Activated CD4-positive, alpha-beta T cell treated with anti-CD3 and anti-CD28 coated beads for 24 hours (primary cell): ENCODE measurements at places on chromosomes 2 and 18.

DNA sequence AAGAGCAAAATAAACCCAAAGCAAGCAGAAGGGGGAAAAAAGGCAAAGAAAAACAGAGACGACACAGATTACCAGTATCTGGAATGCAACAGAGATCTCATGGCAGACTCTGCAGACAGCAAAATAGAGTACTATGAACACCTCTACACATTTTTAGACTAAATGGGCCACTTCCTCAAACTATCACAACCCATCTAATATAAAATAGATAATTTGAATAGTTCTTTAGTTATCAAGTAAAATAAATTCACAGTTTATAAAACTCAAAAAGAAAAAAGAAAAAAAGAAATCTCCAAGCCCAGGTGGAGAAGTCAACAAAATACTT is 16.6 kb downstream of the SESTD1 start:
- DNase-seq, result no peak

DNA sequence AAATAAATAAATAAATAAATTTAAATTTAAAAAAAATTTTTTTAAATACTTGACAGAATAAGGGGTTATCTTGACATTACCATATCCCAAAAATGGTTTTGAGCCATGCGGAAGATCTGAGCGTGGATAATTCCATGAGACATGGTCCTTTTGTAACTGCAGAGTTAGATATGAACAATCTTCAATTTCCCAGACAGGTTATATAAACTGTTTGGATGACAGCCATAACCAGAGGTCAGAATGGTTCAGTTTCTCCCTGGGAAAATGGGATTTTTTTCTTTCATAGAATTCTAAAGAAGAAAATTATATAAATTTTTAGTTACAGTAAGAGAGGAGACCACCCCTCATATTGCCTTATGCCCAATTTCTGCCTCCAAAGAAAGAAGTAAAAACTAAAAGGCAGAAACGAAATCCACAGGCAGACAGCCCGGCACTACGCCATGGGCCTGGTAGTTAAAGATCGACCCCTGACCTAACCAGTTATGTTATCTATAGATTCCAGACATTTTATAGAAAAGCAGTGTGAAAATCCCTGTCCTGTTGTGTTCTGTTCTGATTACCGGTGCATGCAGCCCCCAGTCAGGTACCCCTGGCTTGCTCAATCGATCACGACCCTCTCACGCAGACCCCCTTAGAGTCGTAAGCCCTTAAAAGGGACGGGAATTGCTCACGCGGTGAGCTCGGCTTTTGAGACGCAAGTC is 3.0 kb downstream of the GALM start:
- DNase-seq, result no peak

DNA sequence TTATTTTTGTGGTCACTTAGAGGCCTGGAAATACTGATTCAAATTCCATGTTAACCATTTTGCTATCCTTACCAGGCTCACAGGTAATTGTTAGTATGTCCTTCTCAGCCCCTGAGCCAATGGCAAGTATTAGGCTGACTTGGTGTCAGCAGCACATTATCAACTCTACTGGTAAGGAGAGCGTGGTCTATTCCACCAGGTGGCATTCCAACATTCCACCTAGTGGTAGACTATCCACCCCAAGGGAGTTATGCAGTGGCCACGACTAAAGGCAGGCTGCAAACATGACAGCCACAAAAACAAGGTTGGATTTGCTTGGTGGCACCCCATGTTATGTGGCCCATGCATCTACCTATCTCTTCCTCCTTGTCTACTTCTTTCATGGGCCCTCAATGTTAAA is 31.8 kb upstream of the GCC2 start:
- no peak for DNase-seq

- no peak for DNase-seq
Measured at GRCh38 chr2:9668687-9669345, 38.0 kb upstream of the YWHAQ start.

DNA sequence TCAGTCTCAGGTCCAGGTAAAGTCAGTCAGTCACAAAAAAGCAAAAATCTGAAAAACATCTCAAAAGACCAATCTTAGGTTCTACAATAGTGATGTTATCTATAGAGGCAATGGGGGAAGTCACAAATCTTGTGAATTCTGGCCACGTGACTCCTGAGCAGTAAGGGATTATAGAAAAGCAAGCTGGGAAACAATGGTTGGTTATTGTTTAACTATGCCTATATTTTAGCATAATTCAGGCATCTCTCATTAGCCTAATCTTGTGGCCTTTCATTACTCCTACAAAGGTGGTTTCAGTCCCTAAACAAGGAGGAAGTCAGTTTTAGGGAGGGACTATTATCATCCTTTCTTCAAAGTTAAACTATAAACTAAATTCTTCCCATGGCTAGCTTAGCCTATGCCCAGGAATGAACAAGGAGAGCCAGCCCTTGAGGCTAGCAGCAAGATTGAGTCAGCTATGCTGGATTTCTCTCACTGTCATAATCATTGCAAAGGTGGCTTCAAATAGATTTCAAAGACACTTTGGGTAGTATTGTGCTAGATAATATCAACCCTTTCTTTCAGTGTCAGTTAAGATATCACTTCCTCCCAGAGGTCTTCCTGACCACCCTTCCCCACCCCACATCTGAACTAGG is 56.4 kb upstream of the ITGA6 start:
- DNase-seq, result no peak

DNA sequence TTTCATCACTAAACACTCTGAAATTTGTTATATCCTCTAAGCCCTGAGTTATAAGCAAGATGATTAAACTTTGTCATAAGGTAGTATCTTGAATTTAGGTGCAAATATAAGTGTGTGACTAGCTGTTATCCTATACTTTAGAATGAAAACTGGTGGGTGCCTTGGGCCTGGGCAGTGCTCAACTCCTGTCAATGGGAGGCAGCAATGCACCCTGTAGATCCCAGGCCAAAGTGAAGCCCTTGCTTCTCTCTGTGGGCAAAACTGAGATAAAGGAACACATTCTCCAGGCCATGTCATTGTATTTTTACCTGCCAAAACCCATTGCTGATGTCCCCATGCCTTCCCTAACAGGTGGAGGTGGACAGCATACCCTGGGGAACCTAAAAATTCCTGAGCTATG is 525.2 kb downstream of the TNS1 start:
- DNase-seq, result no peak

- no peak for DNase-seq
Measured at GRCh38 chr18:65942854-65943253, 192.0 kb downstream of the CDH7 start.

- DNase-seq, result no peak
Measured at GRCh38 chr2:71888751-71889445, 258.8 kb downstream of the CYP26B1 start.

GRCh38 chr2:7004636-7005035 is 87.4 kb downstream of the RNF144A start:
- DNase-seq, result no peak

DNA sequence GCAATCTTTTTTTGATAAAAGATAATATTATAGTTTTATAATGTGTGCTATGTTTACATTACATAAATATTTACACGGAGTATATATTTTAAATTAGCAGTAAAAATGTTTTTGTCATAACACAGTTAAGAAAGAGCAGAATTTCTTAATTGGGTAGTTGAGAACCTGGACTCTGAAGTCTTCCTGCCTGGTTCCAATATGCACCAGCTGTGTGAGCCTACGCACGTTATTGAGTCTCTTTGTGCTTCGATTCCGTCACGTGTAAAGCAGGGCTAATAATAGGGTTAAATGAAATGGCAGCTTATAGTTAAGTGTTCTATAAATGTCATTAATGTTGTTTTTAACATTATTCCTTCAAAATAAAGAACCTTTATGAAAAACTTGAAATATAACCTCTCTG is 1.2 kb upstream of the CCDC88A start:
- no peak for DNase-seq

DNA sequence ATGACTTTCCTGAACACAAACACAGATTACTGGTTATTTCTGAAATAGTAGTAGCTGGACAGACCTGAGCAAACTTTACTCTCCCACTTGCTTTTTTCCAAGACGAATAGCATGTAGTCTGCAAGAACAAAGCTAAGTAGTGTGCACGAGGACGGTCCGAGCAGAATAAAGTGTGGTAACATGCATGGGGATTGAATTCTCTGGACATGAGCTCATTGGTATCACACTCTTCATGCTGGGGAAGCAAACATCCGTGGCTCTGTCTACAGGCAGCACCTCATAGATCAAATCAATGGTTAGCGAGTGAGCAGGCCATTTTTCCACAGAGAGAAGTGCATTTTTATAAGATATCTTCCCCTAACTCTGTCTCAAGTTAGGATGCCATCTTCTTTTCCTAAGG is 164.8 kb upstream of the STK17B start:
- no peak for DNase-seq

DNA sequence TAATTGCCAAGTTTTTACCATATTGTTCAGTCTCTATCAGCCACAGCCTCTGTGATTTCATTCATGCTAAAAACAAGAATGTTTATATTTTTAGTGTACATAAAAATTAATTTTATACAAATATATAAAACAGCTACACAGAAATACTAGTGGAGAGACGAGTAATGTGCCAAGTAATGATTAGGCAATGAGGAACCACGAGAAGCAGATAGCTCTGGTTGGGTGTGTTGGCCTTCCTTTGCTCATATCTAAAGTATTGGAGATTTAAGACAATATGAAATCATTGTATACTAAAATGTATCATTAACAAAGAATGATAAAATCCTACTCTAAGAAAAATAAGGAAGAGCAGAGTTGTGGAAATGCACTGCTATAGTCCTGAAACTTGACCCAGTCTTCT is 326.7 kb downstream of the AGAP1 start:
- DNase-seq, result no peak

- no peak for DNase-seq
Measured at GRCh38 chr2:157075924-157076323, 181.6 kb upstream of the GALNT5 start.

DNA sequence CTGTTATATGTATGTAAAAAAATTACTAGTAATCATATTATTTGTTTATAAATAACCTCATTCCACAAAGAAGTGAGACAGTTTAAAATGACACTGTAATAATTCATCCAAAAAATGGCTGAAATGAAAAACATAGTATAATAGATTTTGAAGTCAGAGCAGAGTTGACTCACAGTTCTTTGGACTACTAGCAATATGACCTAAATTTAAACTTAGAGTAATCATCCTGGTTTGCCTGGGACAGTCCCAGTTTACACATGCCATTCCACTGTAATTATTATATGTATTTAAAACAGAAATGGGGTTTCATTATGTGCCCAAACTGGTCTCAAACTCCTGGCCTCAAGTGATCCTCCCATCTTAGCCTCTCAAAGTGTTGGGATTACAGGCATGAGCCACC is 48.3 kb downstream of the CCDC88A start:
- DNase-seq, result no peak

DNA sequence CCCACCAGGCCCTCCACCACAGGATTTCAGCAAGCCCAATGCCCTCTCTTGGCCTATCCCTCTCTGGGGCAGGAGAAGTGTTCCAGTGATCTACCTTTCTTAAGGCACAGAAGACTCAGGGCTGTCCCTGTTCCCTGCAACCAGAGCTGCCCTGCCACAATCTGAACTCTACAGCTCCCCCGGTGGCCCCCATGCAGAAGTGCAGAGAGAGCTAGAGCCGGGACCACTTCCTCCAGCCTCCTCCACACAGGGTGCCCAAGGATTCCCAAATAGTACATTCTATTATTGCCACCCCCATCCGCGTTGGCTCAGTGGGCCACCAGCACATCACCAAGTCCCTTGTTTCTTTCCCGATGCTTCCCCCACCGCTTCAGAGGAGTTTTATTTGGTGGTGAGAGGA is 114.8 kb upstream of the PTPRM start:
- no peak for DNase-seq

- DNase-seq, result no peak
Measured at GRCh38 chr2:8219096-8219495, 462.8 kb upstream of the ID2 start.

DNA sequence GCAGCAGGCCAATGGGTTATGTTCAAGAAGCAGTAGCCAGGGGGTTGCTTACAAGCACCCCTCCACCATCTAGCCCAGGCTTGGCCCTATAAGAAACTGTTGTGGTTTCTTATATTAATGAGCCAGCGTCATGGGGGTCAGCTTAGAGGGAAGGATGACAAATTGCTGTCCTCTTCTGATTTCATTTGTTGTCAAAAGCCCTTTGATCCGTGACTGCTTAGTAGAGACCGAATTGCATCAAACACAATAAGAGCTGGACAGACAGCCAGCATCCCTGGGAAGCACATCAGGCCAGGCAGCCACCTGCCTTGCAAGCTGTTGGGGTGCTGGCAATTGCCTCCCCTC is 206.6 kb upstream of the SETBP1 start:
- no peak for DNase-seq

DNA sequence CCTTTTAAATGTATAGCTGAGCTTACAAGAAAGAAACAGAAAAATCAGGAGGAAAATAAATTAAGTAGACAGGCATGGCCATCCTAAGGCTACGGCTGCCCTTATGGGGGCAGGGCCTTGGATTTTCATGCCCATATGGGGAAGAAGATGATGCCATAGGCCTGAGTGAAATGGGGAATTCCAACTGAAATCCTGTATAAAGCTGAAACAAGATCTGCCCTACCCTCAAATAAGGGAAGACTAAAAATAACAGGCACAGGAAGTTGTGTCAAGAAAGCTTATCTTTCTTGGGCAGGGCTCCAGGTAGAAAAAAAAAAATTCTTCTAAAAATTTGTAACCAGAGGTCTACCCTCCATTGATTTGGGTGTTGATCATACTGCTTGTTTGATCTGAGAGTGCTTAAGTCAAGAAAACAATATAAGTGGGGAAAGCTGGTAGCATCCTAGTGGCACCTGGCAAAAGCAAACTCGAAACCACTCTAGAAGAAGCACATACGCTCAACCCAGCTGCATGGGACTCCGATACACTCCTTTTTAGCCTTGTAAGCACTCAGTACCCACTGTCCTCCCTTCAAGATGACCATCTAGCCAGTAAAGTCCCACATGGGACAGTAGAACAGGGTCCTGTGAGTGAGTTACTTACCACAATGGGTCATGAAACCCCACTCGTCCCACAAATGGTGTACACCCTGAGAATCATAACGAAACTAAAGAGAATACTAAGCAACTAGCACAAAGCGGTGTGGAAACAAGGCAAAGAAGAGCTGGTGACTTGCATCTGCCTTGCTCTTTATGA is 22.3 kb downstream of the DNAH7 start:
- DNase-seq, result no peak

GRCh38 chr2:148948868-148949267 is 73.8 kb downstream of the KIF5C start:
- no peak for DNase-seq

- no peak for DNase-seq
Measured at GRCh38 chr18:23067236-23067635, 68.0 kb upstream of the CABLES1 start.

GRCh38 chr2:167404627-167405284 is 516.5 kb downstream of the XIRP2 start:
- DNase-seq, result no peak

GRCh38 chr2:33529771-33530481 is 53.5 kb downstream of the RASGRP3 start:
- DNase-seq, result no peak

- DNase-seq, result peak; percentile 59
Measured at GRCh38 chr2:113175042-113175628, 1.4 kb downstream of the PSD4 start.

- no peak for DNase-seq
Measured at GRCh38 chr2:175535631-175536030, 354.1 kb upstream of the ATP5MC3 start.
